HepG2 (cell line): ENCODE measurements at places on chromosomes 5 and 9.
A peak's percentile ranks its signal among the peaks of the same experiment; 100 is the strongest.

- DNase-seq, result no peak
Observed at GRCh38 chr5:54794135-54794975, 191.0 kb downstream of the ESM1 start.

DNA sequence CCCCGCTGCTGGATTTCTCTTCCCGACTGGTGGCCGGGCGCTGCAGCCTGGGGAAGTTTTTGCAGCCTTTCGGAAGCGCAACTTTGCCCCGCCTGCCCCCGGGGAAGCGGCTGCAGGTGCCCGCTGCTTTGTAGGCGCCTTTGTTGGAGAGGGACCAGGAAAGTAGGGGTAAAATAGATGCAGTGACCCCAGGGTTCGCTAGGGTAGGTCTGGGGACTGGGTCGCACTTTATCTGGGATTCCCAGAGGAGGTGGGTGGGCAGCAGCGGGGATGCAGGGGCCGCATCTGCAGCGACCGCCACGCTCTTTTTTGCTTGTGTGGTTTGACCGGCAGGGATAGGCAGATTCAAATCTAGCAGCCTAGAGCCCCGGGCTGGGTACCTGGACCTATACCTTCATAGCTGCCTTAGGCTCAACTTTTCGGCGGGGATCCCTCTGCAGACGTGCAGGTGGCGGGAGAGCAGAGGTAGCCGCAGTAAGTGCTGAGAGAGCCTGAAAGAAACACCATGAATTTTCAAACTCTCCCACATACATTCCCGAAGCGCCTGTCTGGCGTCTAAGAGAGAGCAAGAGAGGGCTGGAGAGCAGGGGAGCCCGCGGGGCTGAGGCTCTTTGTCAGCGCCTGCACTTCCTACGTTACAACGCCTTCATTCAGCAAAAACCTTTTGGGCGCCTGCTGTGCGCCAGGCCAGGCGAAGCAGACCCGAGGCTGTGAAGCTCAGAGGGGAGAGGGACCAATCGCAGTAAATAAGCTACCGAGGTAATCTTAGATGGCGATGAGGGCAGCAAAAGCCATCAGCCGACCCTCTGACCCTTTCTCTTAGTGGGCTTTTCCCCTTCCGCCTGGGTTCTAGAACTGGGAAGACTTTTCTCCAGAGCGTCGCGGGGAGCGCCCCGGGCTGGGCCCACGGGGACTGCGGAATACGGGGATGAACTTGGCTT lies 642 bp downstream of the SV2C start:
- no peak for DNase-seq

DNA sequence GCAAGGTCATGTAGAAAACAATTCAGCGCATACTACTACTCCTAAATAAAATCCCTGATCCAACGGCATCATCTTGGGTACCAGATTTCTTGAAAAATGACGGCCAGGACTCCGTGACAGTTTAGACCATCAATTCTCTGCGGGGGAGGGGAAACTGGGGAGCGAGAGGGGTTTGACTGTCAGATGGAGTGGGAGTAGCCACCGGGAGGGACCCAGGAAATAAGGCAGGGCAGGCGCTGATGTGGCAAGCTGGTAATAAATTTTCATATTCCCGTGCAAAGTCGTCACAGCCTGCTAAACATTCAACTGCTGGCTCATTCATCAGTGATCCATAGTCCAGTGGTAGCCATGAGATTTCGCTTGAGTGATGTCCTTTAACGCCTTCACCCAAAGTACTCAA lies 457 bp upstream of the CDH18 start:
- no peak for DNase-seq

GRCh38 chr5:39314591-39314990 lies 49.7 kb downstream of the C9 start:
- DNase-seq, result no peak

- no peak for DNase-seq
Observed at GRCh38 chr9:133980864-133981588, 11.1 kb downstream of the VAV2 start.

DNA sequence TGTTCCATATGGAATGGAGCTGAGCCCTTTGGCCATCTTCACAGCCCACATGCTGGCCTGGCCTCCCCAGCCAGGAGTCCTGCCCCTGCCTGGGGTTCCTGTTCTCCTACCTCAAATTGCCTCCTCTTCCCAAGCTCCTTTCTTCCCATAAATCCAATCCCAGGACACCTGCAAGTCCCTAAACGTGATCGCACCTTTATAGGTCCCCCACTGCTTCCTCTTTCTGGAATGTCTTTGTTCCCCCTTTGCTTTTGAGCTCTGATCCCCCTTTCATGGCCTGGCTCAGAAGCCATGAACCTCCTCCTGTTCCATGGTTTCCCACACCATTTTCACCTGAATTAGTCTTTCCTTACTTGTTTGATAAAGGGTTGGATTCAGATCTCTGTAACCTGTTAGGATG lies 68.5 kb downstream of the TRPC7 start:
- DNase-seq, result no peak

DNA sequence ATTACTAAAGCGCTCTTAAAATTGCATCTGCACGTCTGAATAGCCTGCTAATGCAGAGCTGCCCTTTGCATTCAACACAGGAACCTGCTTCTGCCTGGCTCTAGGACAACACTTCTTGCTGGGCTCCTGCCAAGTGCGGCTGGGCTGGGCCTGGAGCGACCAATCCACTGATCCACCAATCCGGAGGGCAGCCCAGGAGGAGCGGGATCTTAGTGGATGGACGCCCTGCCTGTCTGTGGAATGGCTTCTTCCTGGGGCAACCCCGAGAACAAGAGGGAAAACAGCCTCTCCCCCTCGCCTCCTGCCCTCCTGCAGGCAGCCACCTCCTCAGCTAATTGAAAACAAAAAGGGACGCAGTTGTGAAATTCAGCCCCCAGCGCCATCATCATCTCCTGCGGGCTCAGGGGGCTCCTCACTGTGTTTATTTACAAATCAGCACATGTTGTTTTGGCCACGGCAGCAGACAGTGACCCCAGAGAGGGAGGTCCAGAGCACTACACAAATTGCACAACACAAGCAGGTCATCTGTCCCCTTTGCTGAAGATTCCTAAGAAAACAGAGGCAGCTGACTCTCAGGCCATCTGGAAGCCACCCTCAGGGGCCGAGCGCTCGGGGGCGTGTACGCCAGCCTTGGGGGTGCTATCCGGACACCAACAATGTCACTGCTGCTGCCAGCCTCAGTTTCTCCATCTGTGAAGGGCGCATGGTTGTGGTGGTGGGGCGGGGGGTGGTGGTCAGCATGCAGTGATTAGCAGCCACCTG lies 57.3 kb downstream of the GADD45G start:
- peak; percentile 75 for DNase-seq

GRCh38 chr5:104942735-104943134 lies 1380.1 kb upstream of the NUDT12 start:
- no peak for DNase-seq

DNA sequence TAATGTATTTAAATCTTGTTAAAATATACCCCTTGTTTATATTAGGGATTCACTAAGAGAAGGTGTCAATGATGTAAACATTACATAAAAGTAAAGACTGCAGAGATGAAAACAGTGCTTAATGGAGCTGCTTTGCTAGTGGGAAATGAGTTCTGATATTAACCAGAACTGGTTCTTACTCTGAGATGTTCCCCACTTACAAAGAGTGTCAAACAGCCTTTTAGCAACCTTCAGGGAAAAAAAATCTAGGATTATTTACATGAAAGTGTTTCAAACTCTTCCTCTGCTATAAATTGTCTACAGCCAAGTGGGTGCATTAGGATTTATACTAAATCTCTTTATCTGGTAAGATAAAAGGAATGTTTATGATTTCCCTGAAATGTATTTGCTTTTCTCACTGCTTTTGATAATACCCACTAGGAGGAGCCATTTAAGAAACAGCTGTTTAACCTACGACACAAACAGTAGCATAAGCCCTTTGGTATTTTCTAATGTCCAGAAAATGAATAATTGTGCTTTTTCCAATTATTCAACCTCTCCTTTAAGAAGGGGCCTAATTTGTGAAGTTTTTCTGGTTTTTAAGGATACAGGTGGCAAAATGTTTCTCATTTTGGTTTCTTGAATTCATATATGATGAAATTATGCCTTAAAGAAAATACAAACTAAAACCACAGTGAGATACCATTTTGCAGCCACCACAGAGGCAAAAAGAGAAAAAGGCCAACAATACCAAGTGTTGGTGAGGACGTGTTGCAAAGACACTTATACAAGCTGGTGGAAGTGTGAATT lies 186.3 kb downstream of the TLE4 start:
- DNase-seq, result no peak

DNA sequence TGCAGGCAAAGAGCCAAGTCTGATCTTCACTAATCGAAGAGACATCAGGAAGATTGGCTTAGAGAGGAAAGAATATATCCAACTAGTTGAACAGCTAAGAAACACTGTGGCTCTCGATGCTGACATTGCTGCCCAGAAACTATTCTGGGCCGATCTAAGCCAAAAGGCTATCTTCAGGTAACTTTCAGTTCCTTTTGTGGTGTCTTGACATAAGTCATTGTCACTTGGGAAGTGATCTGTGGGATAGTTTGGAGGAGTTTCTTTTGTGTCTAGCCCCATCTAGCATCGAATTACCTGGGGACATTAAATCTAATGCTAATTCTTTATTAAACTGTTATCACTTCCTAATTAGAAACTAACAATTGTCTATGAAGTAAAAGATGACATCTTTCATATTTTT lies 24.0 kb downstream of the VLDLR start:
- DNase-seq, result no peak

DNA sequence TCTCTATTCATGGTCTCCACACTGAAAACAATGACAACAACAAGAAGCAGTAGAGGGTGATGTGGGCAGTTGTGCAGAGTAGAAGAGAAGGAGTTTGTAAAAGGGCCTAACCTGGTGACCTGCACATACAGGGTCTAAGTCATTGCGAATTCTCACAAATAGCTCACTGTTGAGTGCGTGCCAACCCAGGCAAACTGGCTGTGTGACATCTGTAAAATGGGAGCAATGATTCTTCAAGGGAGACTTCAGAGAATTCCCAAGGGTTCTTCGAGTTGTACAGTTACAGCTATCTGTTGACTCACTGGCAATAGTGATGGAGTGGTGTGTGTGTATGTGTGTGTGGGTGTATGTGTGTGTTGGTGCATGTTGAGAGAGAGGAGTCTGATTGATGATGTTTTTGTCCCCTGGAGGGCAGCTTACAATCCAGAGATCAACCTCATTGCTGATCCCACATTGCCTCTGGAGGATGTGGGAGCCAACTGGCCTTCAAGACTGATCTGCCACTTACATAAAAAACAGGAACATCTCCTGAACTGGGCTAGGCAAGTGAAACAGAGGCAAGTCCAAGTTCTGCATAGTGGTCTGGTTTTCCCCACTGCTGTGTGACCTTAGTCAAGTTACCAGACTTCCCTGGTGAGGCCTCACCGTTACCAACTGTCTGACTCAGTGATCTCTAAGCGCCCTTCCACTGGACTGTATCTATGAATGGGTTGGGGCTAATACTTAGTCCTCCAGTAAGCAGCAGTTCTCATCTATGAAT lies 3.2 kb downstream of the FAT2 start:
- DNase-seq, result no peak

DNA sequence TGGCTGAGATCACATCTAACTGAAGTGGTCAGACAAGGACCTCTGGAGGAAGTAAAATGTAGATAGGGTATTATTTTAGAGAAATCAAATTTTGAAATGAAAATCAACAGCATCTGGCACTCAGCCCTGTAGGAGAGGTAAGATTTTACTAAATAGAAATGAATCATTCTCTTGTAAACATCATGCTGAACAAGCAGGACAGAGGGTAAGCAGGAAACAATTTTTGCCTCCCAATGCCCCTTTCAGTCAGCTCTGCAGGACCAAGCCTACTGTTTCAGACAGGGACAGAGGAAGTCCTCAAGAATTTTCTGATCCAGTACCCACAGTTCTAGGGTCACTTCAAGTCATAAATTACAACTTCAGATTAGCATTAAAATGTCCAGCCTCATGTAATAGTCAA lies 190.1 kb downstream of the ESM1 start:
- no peak for DNase-seq

DNA sequence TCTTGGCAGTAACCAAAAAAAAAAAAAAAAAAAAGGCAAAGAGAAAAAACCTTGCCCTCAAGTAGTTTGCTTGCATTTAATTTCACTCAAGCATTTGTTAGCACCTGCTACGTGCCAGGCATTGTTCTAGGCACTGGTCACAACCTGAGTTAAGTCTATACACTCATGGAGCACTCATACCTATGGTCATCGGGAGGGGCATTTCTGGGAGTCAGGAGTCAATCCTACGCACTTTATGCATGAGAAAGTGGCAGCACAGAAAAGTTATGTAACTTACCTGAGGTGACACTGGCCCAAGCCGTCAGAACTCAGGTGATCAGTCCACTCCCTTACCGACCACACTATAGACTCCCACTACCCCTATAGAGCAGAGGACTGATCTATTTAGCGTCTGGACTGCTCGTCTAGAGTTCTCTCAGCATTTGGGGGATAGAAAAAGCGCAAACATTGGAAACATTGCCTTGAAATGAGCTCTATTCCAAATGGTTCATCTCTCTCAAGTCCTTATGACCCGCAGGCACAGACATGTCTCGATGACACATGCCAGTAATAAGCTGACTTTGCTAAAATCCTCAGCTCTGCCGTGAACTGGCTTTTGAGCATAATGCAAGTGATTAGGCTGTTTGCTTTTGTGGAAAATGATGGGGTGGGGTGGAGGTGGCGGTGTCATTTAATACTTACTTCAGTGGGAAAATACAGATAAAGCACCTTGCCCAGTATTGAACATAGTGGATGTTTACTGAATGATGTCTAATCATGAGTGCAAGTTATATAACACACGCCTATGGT lies 160.2 kb downstream of the ARHGEF28 start:
- no peak for DNase-seq

DNA sequence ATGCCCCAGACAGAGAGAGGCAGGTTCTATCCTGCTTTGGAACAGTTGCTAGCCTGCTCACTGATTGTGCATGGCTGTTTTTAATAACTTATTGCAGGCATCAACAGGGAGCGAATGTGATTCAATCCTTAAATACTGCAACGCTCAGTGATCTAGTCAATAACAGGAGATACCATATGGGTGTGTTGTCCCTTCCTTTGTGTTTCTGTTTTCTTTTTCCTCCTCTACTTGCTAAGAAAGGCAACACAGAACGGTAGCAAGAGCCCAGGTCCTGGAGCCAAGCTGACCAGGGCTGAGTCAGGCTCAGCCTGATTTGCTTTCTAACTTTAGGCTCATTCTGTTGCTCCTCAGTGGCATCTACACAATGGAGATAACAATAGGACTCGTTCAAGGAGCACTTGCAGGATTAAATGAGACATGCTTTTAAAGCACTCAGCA lies 98.6 kb upstream of the EQTN start:
- no peak for DNase-seq

- no peak for DNase-seq
Observed at GRCh38 chr9:73880101-73880500, 617.0 kb upstream of the RORB start.
